ENCODE measurements at places on chromosomes 1 and 21.

GRCh38 chr1:117368116-117369108, 1.2 kb downstream of the MAN1A2 start:
- peak; percentile 17 for DNase-seq

DNA sequence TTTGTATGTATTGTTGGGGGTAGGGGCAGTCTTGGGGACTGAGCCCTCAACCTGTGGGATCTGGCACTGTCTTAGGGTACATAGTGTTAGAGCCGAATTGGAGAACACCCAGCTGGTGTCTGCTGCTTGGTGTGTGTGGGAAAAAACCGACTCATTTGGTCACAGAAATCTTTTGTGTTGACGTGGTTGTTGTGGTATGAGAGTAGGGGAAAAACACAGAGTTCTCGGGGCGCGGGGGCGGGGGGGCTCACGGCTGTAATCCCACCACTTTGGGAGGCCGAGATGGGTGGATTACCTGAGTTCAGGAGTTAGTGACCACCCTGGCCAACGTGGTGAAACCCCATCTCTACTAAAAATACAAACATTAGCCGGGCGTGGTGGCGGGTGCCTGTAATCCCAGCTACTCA, 15.3 kb upstream of the SRSF10 start:
- no peak for DNase-seq

DNA sequence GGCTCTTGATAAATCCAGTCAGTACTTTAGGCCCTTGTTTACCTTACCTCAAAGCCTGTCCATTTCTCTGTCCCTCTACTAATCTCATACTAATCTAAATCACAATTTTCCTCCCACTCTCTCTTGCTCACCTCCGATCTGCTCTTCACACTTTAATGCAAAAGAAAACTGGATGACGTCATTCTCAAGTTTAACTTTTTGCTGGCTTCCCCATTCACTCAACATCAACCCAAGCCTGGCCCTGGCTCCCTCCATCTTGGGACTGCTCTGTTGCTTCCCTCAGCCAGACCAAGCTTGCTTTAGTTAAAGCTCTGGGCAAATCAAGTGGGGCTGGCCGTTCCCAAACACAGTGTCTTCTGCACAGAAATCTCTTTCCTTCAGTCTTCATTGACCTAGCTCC, 29.7 kb downstream of the COA6 start:
- DNase-seq = no peak

DNA sequence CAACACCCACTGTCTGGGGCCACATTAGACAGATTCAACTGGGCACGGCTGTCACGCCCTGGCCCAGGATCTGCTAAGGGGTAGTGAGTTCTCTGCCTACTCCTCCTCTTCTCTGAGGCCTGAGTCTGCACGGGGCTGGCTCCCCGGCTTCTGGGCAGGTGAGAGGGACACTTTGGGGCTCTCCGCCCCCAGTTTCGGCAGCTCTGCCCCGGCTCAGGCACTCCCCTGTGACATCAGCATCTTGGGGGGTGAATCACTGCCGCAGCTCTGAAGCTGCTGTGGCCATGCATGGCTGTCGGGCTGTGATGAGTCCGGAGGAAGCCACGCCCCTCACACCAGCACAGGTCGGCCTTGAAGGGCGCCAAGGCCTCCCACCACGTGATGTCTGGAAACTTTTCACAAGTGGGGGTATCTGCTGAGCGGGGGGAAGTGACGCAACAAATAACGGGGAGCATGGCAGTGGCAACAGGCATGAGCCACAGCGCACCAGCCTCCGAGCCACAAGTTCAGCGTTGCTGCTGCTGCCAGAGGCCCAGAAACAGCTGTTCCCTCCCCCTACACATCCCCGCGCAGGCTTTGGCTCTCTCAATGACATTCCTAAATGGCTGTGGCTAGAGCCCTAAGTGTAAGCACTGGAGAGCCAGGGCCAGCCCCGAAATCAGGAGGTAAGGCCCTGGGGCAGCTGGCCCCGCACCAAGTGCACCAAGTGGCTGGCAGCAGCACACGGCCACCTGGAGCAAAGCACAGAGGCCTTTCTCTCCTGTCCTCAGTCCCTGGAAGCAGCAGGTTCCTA, 26.3 kb downstream of the ZBTB17 start:
- no peak for DNase-seq

DNA sequence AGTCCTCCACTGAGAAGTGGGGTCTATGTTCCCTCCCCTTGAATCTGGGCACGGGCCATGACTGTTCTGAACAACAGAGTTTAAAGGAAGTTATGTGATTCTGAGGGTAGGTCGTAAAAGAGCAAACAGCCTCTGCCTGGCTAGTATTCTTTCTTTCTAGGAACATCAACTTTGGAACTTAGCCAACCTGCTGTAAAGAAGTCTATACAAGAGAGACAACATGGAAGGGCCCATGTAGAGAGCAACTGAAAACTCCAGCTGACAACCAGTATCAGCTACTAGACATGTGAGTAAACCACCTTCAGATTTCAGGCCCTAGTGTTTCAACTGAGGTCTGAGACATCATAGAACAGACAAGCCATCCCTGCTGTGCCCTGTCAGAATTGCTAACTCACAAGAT, 7.5 kb downstream of the SELENOF start:
- peak; percentile 76 for DNase-seq

GRCh38 chr1:29576510-29576909, 340.2 kb downstream of the PTPRU start:
- peak; percentile 51 for DNase-seq

- DNase-seq = no peak
Observed at GRCh38 chr1:7561936-7562728, 209.0 kb upstream of the VAMP3 start.

- no peak for DNase-seq
Observed at GRCh38 chr1:210089855-210090254, 142.7 kb upstream of the SERTAD4 start.

GRCh38 chr1:56502700-56503245, 76.6 kb downstream of the PLPP3 start:
- no peak for DNase-seq

DNA sequence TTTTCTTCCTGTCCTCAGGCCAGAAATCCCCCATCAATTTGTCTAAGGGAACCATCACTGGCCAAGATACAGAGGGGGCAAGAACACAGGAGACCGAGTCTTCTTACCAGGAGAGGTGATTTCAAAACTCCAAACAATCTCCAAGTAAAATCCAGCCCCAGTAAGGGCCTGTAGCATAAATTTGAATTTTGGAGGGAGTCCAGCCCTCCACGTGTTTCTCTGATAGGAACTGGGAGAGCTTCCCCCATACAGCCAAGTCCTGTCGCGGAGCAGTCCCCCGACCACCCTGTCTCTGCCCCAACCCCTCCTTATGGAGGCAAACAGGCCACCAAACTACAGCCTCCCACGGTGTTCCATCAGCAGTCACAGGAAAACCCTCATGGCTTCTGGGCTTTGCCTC, 32.4 kb upstream of the GPR157 start:
- DNase-seq = no peak

DNA sequence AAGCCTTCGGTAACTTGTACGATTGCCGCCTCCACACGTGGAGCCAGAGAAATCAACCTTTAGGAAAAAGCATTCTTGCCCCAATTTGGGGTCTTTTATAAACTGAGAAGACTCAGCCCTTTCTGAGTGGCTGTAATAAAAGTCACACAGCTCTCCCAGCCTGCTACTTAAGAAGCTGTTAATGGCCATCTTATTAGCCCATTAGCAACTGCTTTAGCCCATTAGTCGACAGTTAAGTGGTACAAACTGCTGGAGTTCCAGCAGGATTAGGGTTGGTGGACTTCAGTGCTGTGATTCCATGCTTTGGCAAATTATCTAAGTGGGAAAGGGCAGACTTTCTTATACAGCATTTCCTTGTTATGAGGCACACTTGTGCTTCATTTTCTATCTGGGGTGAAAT, 461.3 kb downstream of the RPS6KC1 start:
- DNase-seq = no peak

DNA sequence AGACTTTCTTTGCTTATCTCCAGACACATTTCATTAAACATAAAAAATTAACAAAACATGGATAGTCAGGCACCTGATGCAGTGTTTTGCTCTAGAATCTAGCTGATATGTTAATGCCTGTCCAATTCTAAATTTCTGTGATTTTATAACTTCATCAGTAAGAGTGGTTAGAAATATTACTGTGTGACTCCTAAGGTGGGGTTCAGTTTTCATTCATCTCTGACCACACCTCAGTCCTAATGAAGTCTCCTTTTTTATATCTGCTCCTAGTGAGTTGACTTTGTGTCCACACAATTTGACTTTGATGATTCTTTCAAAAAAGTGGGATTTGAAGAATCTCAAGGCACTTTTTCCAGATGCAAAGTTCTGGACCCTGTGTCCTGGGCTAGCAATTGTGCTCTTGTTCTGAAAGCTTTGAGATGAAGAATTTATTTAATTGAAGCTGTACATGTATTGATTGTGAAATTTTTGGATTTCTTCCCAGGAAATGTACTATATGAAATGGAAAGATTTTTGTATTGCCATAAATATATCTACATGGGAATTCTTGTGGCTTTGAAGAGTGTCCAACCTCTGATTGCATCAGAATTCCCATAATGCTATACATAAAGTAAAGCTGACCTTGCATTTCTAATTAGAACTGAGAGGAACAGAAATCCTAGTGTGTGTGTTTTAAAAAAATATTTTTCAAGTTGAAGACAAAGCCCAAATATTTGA, 111.2 kb downstream of the GIPC2 start:
- DNase-seq = no peak

- DNase-seq = no peak
Observed at GRCh38 chr1:233459968-233460367, 132.4 kb downstream of the MAP3K21 start.

DNA sequence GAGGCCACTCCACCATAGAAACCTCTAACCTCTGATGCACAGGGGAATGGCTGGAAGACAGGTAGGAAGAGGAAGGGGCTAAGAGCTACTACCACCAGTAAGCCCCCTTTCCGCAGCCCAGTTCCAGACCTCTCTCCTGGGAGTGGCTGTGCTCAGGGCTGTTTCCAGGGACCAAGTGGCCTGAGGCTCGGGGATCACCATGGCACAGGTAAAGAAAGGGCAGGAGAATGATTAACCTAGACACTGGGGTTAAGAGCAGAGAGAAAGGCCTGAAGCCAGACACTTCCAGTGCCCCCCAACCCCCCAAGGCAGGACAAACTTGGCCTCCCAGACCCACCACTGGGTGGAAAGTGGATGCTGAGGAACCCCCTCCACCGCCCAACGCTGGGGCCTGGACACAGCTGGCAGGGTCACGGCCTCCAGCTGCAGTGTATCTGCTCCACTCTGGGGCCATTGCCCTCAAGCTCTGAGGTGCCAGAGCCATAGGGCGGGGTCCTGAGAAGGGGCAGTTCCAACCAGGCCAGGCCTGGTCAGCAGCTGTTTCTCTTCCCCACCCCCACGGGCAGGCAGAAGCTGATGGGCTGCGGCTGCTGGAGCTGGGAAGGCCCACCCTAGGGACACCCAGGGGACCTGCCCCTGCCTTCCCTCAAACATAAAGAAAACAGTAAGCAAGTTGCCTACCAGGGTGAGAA, 2.6 kb downstream of the TAGLN2 start:
- DNase-seq = no peak

DNA sequence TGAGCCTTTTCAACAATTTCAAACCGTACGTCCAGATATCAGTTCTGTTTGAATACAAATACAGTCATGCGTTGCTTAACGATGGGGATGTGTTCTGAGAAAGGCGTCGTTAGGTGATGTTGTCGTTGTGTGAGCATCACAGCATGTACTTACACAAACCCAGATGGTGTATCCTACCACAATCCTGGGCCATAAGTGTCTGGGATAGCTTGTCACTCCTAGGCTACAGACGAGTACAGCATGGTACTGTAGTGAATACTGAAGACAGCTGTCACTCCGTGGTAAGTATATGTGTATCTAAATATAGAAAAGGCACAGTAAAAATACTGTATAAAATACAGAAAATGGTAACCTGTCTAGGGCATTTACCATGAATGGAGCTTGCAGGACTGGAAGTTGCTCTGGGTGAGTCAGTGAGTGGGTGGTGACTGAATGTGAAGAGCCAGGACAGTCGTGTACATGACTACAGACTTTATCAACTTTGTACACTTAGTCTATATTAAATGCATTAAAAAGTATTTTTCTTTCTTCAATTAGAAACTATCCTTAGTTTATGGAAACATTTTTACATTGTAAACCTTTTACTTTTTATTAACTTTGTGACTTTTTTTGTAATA, 10.5 kb upstream of the OR2W3 start:
- DNase-seq = no peak

- DNase-seq = no peak
Observed at GRCh38 chr1:207072233-207072632, 16.4 kb upstream of the C4BPB start.

GRCh38 chr1:205226868-205227583, 720 bp upstream of the TMCC2 start:
- peak; percentile 70 for DNase-seq

DNA sequence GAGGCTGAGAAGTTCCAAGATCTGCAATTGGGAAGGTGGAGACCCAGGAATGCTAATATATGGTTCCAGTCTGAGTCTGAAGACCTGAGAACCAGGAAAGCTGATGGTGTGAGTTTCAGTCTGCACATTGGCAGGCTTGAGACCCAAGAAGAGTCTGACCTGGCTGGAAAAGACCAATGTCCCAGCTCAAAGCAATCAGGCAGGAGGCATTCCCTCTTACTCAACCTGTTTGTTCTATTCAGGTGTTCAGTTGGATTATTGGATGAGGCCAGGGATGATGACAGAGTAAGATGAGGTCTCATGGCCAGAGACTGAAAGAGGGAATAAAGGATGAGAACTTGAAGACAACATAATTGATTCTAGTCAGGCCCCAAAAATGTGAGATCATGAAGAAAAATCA, 50.1 kb downstream of the SPATA46 start:
- DNase-seq = no peak

DNA sequence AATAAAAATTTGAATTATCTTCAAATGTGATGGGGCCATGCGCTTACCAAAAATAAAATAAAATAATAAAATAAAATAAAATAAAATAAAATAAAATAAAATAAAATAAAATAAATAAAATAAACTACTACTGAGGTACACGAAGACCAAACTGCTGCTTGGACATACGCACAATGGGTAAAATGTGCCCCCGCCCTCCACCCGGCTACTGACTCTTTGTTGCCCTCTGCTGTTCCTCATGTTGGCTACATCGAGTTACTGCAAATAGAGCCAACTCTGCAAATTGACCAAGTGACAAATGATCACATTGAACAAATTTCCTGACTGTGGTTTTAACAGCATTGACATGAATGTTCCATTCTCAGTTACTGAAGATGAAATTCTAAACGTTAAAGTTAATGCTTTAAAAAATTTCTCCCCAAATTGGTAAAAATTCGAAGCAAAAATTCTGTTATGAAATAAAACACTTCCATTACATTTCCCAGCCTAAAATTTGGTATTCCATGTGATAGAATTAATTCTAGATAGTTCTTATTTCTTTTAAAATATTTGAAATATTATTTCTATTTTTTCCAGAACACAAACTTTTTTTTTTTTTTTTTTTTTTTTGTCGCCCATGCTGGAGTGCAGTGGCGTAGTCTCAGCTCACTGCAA, 18.8 kb upstream of the MAP1LC3C start:
- DNase-seq = peak; percentile 1

- DNase-seq = no peak
Observed at GRCh38 chr21:15534450-15534886, 195.3 kb upstream of the USP25 start.

- DNase-seq = peak; percentile 62
Observed at GRCh38 chr1:6440198-6441126, 15.9 kb downstream of the ESPN start.

GRCh38 chr1:117093091-117093534, 28.4 kb downstream of the TRIM45 start:
- no peak for DNase-seq
